ENCODE measurements at places on chromosomes 5 and 9.

DNA sequence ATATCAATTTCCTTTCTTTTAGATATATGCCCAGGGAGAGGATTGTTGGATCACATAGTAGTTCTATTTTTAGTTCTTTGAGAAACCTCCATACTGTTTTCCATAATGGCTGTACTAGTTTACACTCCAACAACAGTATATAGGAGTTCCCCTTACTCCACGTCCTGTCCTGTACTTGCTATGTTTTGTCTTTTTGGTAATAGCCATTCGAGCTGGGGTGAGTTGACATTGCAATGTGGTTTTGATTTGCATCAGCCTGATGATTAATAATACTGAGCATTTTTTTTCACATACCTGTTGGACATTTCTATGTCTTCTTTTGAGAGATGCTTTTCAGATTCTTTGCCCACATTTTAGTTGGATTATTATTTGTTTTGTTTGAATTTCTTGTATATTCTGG, 445.9 kb downstream of the NTRK2 start:
- no peak for DNase-seq

- no peak for DNase-seq
These were observed 137.9 kb downstream of the GABBR2 start for GRCh38 chr9:98570663-98571440.

- DNase-seq, result no peak
These were observed 58.6 kb upstream of the IL6ST start for GRCh38 chr5:56053363-56053762.

DNA sequence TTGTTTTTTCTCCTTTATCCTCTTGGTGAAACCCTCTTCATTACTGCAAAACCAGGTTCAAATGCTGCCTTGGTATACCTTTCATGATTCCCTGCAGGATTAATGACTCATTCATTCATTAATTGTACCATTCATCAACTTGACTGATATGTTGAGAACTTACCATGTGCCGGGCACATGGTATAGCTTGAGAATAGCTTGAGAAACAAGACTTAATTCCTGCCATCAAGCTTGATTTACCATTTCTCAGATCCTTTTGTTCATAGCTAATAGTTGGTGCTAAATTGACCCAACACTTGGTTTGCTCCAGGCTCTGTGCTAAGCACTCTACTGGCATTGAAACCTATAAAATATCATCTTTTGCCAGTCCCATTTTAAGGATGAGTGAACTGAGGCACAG, 165.7 kb downstream of the YIPF5 start:
- DNase-seq, result no peak

- DNase-seq, result no peak
These were observed 16.6 kb downstream of the SPTLC1 start for GRCh38 chr9:92098638-92099037.

DNA sequence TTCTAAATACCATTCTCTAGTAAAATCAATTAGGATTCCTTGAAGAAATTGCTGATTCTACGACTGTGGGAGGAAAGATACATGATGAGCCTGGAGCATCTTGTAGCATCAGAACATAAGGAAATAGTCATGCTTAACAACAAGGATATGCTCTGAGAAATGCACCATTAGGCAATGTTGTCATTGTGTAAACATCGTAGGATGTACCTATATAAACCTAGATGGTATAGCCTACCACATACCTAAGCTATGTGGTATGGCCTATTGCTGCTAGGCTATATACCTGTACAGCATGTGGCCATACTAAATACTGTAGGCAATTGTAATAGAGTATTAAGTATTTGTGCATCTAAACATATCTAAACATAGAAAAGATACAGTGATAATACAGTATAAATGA, 77.4 kb upstream of the VCAN start:
- DNase-seq, result no peak

DNA sequence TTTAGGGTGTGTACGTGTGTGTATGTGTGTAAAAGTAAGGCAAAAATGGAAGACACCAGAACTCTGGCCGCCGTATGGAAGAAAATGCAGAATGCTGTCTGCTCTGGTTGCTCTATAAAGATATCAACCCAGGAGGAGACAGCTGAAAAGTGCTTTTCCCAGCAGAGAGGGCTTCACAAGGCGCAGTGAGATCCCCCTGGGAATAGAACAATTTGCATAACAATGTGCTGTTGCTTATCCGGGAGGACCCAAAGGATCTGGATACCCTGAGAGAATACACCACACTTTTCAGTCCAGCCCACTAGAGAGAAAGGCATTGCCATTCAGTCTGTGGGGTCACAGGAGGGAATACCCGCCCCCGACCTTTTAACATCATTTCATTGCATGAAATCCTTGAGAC, 230.6 kb downstream of the EBF1 start:
- DNase-seq, result no peak

GRCh38 chr9:2242831-2243330, 227.7 kb downstream of the SMARCA2 start:
- no peak for DNase-seq

DNA sequence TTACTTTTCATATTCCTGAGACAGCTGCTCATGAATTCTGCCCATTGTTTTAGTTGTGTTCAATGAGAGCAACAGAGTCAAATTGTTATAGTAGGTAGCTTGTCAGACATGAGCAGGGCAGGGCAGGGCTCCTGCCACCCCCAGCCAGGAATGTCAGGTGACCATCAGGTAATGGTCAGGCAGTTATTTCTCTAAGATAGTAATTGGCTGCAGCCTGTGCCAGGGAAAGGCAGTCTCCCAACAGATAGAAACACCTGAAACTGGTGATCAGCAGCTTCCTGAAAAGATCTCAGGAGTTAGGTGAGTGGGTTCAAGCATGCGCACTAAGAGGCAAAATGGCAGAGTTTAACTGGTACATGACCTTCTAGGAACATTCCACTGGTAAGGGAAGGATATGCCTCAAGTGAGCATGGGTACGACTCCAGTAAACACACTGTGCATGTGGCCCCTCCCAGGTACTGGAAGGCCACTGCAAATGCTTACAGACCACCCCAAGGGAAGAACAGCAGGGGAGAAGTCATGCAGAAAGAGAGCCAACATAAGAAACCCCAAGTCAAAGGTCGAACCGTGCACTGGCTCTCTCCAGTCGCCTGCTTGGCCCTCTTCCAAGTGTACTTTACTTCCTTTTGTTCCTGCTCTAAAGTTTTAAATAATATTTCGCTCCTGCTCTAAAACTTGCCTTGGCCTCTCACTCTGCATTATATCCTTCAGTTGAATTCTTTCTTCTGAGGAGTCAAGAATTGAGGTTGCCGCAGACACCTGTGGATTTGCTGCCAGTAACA, 25.1 kb downstream of the CARTPT start:
- DNase-seq, result no peak

DNA sequence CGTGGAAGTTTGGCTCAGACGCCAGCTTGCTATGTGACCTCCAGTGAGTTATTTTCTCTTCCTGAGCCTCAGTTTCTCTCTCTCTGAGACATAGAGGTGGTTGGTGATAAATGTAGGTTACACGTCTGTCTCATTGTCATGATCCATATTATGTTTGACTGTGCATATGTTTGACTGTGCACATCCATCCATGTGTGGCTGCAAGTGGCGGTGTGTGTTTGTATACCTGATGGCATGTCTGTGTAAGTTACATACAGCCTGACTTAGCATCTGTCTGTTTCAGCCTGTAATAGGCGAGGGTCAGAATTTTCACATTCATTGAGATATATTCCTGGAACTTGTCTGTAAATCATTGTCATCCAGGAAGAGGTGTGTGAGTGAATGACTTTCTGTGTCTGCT, 3.3 kb downstream of the SPARC start:
- no peak for DNase-seq

GRCh38 chr9:26565118-26565517, 327.5 kb downstream of the CAAP1 start:
- DNase-seq, result no peak

DNA sequence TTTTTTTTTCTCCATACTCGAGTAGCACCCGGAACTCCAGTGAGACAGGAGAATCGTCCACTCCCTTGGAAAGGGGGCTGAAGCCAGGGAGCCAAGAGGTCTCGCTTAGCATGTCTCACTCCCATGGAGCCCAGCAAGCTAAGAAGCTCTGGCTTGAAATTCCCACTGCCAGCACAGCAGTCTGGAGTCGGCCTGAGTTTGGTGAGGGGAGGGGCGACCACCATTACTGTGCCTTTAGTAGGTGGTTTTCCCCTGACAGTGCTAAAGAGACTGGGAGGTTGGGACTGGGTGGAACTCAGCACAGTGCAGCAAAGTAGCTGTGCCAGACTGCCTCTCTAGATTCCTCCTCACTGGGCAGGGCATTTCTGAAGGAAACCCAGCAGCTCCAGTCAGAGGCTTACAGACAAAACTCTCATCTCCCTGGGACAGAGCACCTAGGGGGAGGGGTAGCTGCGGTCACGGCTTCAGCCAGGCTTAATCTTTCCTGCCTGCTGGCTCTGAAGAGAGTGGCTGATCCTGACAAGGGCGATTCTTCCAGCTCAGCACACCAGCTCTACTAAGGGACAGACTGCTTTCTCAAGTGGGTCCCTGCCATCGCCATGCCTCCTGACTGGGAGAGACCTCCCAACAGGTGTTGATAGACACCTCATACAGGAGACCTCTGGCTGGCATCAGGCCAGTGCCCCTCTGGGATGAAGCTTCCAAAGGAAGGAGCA, 414.5 kb upstream of the ZNF608 start:
- no peak for DNase-seq

DNA sequence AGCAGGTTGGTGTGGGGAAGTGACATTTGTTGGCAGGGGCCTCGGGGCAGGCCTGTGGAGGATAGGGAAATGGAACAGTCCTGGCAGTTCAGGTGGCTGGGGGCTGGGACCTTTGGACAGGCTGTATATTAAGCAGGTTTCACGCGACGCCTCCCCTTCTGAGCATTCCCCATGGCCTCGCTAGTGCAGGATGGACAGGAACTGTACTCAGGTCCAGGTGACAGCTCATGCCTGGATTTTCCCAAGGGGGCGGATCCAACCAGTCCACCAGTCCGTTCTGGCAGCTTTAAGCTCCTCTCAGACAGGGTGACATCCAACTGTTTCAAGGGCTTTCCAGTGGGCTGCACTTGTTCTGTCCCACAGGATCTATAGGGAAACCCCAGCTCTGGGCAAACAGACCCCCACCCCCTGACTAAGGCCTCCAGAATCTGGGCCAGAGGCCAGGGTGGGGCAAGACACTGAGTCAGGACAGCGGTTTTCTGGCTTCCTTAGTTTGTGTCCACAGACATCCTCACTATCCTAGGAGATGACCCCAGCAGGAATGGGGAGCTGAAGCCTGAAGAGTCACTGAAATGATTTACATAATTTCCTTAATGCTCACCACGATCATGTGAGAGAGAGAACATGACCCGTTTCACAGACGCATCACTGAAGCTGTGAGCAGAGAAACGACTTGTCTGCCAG, 20.9 kb downstream of the CSF2 start:
- no peak for DNase-seq

GRCh38 chr9:107404736-107405135, 84.8 kb downstream of the KLF4 start:
- DNase-seq, result no peak

- DNase-seq, result no peak
These were observed 59.1 kb downstream of the PHF2 start for GRCh38 chr9:93635186-93636107.

GRCh38 chr5:175823731-175824525, 47.5 kb upstream of the CPLX2 start:
- no peak for DNase-seq

- DNase-seq, result no peak
These were observed 46.2 kb upstream of the FABP6 start for GRCh38 chr5:160183075-160183474.

- DNase-seq, result no peak
These were observed 157.9 kb downstream of the ALDH1A1 start for GRCh38 chr9:72794946-72795345.

DNA sequence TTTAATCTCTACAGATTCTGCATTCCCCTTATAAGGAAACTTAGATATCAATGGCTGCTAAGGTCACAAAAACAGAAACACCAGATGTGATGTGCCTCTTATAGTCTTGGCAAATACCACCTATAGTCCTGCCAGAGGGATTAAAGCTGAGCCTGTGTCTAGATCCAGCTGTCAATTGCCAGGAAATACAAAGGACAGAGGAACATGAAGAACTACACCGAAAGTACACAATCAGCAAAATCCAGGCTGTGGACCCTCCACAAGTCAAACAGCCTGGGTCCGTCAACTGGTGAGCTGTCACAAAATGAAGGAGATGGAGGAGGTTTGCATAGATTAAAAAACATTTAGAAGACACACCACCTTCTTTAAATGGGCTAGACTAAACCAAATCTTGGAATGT, 85.4 kb downstream of the KLF4 start:
- DNase-seq, result no peak

GRCh38 chr9:113503131-113503541, 39.6 kb downstream of the RGS3 start:
- no peak for DNase-seq

GRCh38 chr9:33415501-33416038, 13.2 kb upstream of the AQP7 start:
- DNase-seq, result peak; percentile 84

GRCh38 chr5:67404256-67405100, 207.9 kb upstream of the CD180 start:
- DNase-seq, result no peak

- DNase-seq, result peak; percentile 34
These were observed 11.4 kb upstream of the ASS1 start for GRCh38 chr9:130433168-130433946.

GRCh38 chr5:149857499-149857898, 87.1 kb downstream of the PDE6A start:
- DNase-seq, result no peak

DNA sequence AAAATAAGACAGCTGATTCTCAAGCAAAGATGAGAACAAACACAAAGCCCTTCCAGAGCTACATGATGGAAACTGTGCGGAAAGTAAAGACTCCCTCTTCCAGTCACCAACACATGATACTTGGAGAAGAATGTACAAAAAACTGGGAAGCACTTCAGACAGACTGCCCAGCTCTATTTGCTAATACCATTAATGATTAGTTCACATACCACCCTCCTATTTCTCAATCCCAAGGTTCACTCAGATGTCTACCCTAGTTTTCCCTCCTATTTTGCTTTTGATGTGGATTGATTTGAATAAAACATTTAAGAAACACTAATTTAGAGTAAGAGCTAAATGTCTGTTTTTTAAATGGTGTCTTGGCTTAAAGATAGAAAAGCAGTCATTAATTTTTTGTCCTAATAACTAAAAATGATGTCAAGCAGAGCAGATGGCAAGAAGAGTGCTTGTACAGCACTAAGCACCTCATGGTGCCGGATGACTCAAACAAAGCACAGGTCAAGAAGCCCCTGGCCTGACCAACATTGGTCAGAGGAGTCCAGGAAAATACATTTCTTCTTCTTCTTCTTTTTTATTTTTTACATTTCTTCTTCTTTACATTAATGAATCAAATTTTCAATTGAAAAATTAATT, 639.4 kb downstream of the PDE4D start:
- DNase-seq, result no peak

DNA sequence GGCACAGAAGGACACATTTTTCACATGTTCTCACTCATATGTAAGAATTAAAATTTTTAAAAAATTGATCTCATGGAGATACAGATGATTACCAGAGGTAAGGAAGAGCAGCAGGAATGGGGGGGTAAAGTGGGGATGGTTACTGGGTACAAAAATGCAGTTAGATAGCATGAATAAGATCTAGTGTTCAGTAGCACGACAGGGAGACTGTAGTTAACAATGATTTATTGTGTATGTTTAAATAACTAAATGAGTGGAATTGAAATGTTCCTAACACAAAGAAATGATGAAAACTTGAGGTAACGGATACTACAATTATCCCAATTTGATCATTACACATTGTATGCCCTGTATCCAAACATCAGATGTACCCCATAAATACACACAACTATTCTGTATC, 15.2 kb upstream of the TGFBI start:
- no peak for DNase-seq

Data from activated CD8-positive, alpha-beta memory T cell treated with anti-CD3 and anti-CD28 coated beads, Interleukin-2, amount 50 U/mL, for 4 hours (primary cell).